Astrocyte (in vitro differentiated cells and primary cell): ENCODE measurements at places on chromosomes 11 and 22. TPM values are rescaled to one million over a fixed set of nuclear protein-coding genes. Genes with fewer than 3 reads are reported as not detected.

DNA sequence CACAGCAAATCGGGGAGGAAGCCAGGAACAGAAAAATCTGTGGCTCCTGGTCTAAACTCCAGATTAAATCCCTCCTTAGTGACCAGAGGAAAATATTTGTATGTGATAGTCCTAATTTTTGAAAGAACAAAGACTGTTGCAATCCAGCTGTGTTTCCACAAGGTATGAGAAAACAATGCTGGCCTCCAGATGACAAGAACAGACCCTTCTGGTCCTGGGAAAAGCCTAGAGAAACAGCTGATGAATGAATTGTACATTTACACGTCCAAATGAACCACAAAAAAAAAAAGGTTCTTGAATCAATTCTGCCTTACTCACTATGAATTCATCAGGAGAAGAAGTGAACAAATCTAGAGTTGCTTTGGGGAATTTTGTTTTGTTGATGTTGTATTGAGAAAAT is 63.7 kb downstream of the ETS1 start:
- no peak overlapping the region for H3K4me3 ChIP-seq
- H3K4me1 ChIP-seq = peaks cover 48% of the 10 kb centered on the region
- H3K36me3 ChIP-seq = no peaks in the 10 kb centered on the region

- peak overlapping the region; percentile 0 for H3K4me3 ChIP-seq
- H3K27ac ChIP-seq = peak overlapping the region; percentile 18
- peak; percentile 98 for DNase-seq
- H3K36me3 ChIP-seq = no peaks in the 10 kb centered on the region
- H3K27me3 ChIP-seq = peaks cover 31% of the 10 kb centered on the region
Observed at GRCh38 chr11:45092901-45093760, 53.3 kb upstream of the PRDM11 start.

DNA sequence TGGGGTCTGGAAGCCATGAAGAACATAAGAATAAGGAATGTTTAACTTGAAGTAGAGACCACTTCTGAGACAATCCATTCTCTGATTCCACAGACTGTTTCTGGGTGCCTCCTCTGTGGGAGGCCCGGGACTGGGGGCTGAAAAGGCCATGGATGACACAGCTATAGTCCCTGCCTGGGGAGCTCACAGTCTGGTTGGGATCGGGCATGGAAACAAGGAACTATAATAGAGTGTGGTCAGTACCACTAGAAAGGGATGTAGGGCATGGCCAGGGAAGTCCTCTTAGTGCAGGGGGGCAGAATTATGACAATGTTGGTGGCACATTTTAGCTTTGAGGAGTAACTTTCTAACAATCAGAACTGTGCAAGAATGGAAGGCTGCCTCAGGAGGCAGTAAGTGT is 9.2 kb upstream of the KCNE3 start:
- H3K27ac ChIP-seq = no peak overlapping the region
- no peaks in the 10 kb centered on the region for H3K27me3 ChIP-seq
- H3K4me1 ChIP-seq = no peaks in the 10 kb centered on the region
- DNase-seq = no peak
- H3K36me3 ChIP-seq = no peaks in the 10 kb centered on the region
- H3K4me3 ChIP-seq = no peak overlapping the region

DNA sequence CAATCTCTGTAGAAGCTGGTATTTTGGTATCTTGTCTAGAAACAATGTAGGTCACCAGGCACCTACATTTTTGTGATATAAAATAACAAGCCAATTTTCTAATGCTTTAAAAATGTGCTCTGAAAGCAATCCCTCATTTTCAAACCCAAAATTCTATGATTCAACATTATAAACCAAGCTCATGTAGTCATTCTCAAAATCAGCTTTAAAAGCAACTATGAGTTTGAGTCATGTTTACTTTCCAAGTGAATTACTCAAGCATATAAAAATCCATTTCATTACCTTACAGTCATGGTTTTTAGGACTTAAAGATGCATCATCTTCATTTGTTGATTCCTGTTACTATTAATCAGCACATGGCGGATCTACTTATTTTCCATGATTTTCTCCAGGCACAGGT is 216.4 kb downstream of the GRM5 start:
- no peaks in the 10 kb centered on the region for H3K36me3 ChIP-seq
- no peak overlapping the region for H3K4me3 ChIP-seq
- peak; percentile 73 for DNase-seq
- H3K4me1 ChIP-seq = no peaks in the 10 kb centered on the region

DNA sequence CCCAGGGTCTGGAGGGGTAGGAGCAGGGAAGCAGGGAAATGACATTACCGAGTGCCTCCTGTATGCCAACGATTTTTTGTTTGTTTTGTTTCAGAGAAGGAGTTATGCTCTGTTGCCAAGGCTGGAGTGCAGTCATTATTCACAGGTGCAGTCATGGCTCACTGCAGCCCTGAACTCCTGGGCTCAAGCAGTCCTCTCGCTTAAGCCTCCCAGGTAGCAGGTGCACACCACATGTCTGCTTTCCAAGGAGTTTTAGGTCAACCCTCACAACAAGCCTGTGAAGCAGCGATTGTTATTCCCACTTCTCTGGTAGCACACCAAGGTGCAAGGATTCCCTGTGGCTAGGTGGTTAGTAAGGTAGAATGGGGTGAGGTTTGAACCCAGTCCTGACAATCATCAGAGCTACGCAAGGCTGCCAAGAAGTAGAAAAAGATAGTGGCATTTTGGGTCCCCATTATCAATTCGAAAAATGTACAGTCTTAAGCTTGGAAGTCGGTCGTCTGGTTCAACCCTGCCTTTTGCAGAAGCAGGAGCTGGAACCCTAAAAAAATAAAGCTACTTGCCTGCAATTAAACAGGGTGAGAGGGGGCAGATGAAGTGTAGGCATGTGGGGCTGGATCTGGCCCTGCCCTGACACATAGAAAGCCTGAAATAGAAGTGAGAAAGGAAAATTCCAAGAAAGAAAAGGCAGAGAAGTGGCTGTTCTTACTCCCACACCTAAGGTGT is 9.1 kb downstream of the UCP3 start:
- no peak overlapping the region for H3K4me3 ChIP-seq
- H3K27me3 ChIP-seq = no peaks in the 10 kb centered on the region
- no peak for DNase-seq

- H3K27me3 ChIP-seq = no peaks in the 10 kb centered on the region
- H3K4me1 ChIP-seq = peaks cover 28% of the 10 kb centered on the region
- H3K27ac ChIP-seq = peak overlapping the region; percentile 30
Observed at GRCh38 chr22:30301995-30302809, 12.9 kb upstream of the CASTOR1 start.

DNA sequence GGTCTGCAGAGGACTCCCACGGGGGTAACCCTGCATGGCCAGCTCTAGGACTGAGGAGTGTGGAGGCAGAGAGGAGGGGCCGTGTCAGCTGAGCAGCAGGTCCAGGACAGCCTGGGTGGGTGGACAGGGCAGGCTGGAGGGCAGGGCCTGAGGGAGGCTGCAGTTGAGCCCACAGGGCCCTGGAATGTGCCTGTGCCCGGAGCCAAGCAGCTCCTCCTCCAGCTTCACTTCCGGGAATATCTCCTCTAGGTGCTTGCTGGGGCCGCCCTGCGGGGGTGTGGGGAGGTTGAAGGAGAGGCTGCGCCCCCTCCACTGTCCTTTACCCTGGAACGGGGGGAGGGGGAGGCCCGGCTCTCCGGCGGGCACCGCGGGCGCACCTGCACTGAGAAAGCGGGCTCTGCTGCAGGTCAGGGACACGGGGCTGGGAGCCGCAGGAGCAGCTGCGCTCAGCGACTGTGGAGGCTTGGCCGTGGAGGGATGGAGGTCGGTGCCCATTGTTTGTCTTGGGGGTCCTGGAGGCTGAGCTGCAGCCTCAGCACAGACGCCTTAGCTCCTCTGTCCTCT is 1293.2 kb downstream of the BRD1 start:
- H3K4me1 ChIP-seq = no peaks in the 10 kb centered on the region
- no peaks in the 10 kb centered on the region for H3K27me3 ChIP-seq
- H3K4me3 ChIP-seq = no peak overlapping the region
- H3K27ac ChIP-seq = no peak overlapping the region

GRCh38 chr11:14320020-14320419 is 39.0 kb downstream of the RRAS2 start:
- peaks cover 15% of the 10 kb centered on the region for H3K4me1 ChIP-seq
- H3K36me3 ChIP-seq = no peaks in the 10 kb centered on the region
- DNase-seq = peak; percentile 74
- no peak overlapping the region for H3K4me3 ChIP-seq

DNA sequence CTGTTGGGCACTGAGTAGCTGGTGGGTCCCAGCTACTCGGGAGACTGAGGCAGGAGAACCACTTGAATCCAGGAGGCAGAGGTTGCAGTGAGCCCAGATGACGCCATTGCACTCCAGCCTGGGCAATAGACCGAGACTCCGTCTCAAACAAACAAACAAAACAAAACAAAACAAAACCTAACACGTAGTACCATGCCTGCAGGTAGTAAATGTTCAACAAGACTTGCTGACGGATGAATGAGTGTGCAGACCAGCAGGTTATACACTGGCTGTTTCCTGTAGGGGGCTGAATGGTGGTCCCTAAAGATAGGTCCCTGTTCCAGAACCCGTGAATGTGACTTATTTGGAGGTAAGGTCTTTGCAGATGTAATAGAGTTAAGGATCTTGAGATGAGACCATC is 12.8 kb upstream of the MRGPRD start:
- no peak for DNase-seq
- no peak overlapping the region for H3K4me3 ChIP-seq
- no peaks in the 10 kb centered on the region for H3K36me3 ChIP-seq
- H3K27ac ChIP-seq = no peak overlapping the region

GRCh38 chr11:15625691-15626090 is 511.0 kb downstream of the INSC start:
- peaks cover 14% of the 10 kb centered on the region for H3K4me1 ChIP-seq
- H3K27ac ChIP-seq = no peak overlapping the region
- H3K36me3 ChIP-seq = no peaks in the 10 kb centered on the region
- no peak overlapping the region for H3K4me3 ChIP-seq
- H3K27me3 ChIP-seq = peaks cover 17% of the 10 kb centered on the region

DNA sequence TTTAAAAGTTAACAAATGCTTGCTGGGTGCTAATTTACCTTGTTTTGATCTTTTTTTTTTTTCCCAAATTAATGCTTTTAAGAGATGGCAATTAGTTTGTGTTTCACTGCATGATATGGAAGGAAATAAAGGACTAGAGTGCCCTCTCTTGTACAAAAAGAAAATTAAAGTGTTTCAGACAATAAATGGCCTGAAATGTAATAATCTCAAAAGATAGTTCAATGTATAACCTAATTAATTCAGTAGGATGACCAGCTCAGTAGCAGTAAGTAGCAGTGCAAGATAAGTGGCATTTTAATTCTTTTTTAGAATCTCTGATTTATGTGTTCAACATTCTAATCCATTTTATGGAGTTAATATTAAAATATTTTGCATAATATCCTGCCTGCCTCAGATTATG is 39.9 kb upstream of the MYO18B start:
- H3K36me3 ChIP-seq = no peaks in the 10 kb centered on the region
- no peaks in the 10 kb centered on the region for H3K27me3 ChIP-seq
- no peak overlapping the region for H3K4me3 ChIP-seq
- H3K4me1 ChIP-seq = no peaks in the 10 kb centered on the region

GRCh38 chr11:5420993-5421392 is 918 bp upstream of the OR51Q1 start:
- no peaks in the 10 kb centered on the region for H3K4me1 ChIP-seq
- no peaks in the 10 kb centered on the region for H3K36me3 ChIP-seq
- H3K4me3 ChIP-seq = no peak overlapping the region
- H3K27ac ChIP-seq = no peak overlapping the region
- no peaks in the 10 kb centered on the region for H3K27me3 ChIP-seq

- H3K4me3 ChIP-seq = no peak overlapping the region
- H3K27me3 ChIP-seq = peaks cover 8% of the 10 kb centered on the region
- no peaks in the 10 kb centered on the region for H3K36me3 ChIP-seq
- DNase-seq = no peak
Observed at GRCh38 chr22:32444068-32444467, 20.2 kb downstream of the BPIFC start.

DNA sequence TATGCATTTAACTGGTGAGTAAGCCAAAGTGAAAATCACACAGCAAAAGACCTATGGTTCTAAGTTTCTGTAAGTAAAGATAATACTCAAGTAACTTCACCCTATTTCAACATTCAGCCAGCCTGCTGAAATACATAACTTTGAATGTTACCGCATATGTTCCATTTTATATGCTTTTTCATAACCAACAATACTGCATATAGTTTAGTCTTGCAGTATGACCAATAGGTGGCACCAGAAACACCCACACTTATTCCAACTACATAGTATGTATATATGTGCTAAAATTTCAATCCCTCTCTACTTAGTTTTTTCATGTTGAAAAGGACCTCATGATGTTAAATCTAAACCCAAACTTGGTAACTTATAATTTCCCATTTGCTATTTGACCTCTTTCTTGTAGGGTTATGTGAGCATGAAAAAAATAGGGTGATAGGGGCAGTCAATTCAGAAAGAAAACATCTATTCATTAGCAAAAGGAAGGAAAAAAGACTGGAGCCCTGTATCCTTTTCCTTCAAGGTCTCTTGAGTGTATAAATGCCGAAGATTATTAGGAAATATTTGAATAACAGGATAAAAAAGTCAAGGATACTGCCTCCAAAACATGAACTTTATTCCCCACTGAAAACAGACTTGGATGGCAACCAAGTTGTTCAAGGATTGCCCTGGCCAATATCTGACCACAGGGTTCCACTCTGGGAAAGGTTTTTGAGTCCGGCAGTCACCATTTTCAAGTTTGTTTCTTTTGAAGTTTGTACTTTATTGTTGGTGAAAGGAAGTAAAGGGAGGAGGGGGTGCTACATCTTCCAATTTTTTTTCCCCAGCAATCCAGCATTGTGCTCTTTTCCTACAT is 23.8 kb upstream of the FZD4 start:
- H3K27me3 ChIP-seq = no peaks in the 10 kb centered on the region
- H3K27ac ChIP-seq = no peak overlapping the region
- DNase-seq = no peak

- no peak overlapping the region for H3K4me3 ChIP-seq
- H3K27me3 ChIP-seq = no peaks in the 10 kb centered on the region
- H3K36me3 ChIP-seq = no peaks in the 10 kb centered on the region
- H3K27ac ChIP-seq = no peak overlapping the region
Observed at GRCh38 chr11:20626279-20626678, 26.9 kb downstream of the SLC6A5 start.

- no peak overlapping the region for H3K27ac ChIP-seq
- H3K4me1 ChIP-seq = peaks cover 7% of the 10 kb centered on the region
- no peaks in the 10 kb centered on the region for H3K27me3 ChIP-seq
- DNase-seq = no peak
- peaks cover 15% of the 10 kb centered on the region for H3K36me3 ChIP-seq
Observed at GRCh38 chr22:19477321-19478044, 1.5 kb downstream of the UFD1 start.

- DNase-seq = no peak
- H3K4me1 ChIP-seq = no peaks in the 10 kb centered on the region
- H3K27ac ChIP-seq = no peak overlapping the region
- no peak overlapping the region for H3K4me3 ChIP-seq
- no peaks in the 10 kb centered on the region for H3K36me3 ChIP-seq
- H3K27me3 ChIP-seq = no peaks in the 10 kb centered on the region
Observed at GRCh38 chr11:94681140-94681539, 87.0 kb upstream of the AMOTL1 start.

Gene MAJIN
- not detected in 2 replicates for total RNA-seq

Gene FOLH1
- total RNA-seq = 0.19 and 0.36 TPM in 2 replicates

Gene TREH
- total RNA-seq = not detected in 2 replicates

Gene OPCML
- 7.9 and 12.7 TPM in 2 replicates for total RNA-seq

Gene C22orf42
- total RNA-seq = not detected in 2 replicates

Gene C11orf65
- 0.77 and 1.00 TPM in 2 replicates for total RNA-seq

Gene TNNI2
- not detected in 2 replicates for total RNA-seq

Gene PGR
- total RNA-seq = 0.17 and 0.18 TPM in 2 replicates

Gene OR2AT4
- not detected in 2 replicates for total RNA-seq

Gene GAS2
- total RNA-seq = 1.5 and 1.7 TPM in 2 replicates

Gene FIBIN
- 0.75 and 0.91 TPM in 2 replicates for total RNA-seq

Gene OR5P2
- 1.2 and 1.4 TPM in 2 replicates for total RNA-seq

Gene ARSA
- 25.5 and 34.7 TPM in 2 replicates for total RNA-seq
